ENCODE measurements at places on chromosomes 2 and 18.

DNA sequence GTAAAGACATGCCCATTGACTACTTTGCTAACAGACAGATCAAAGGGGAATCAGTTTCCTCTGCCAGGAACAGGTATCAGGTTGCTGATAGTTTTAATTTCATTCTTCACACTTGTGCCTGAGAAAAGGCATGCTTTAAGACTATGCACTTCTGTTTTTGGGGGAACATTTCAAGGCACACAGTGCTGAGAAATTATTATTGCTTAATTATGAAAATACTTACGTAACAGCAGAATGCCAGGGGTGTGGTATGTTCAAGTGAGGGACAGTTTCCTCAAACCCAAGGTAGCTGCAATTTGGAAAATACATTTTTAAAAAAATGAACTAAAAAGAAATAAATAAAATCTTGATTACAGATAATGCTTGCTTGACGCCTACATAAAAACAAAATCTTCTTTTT lies 1746.1 kb upstream of the PIK3C3 start:
- no peak for ATAC-seq

GRCh38 chr18:5419601-5420000 lies 124.1 kb upstream of the ZBTB14 start:
- no peak for ATAC-seq

GRCh38 chr2:20515290-20516220 lies 68.7 kb downstream of the RHOB start:
- no peak for ATAC-seq

DNA sequence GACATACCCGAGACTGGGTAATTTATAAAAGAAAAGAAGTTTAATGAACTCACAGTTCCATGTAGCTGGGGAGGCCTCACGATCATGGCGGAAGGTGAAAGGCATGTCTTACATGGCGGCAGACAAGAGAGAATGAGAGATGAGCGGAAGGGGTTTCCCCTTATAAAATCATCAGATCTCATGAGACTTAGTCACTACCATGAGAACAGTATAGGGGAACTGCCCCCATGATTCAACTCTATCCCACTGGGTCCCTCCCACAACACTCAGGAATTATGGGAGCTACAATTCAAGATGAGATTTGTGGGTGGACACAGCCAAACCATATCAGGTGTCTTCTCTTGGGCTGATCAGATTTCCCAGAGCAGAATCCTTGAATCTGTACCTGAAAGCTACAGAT lies 617.3 kb upstream of the ID2 start:
- ATAC-seq: no peak

GRCh38 chr18:12155996-12156395 lies 62.4 kb downstream of the ANKRD62 start:
- ATAC-seq: no peak

GRCh38 chr18:75679331-75679730 lies 251.8 kb upstream of the SMIM21 start:
- ATAC-seq: no peak

DNA sequence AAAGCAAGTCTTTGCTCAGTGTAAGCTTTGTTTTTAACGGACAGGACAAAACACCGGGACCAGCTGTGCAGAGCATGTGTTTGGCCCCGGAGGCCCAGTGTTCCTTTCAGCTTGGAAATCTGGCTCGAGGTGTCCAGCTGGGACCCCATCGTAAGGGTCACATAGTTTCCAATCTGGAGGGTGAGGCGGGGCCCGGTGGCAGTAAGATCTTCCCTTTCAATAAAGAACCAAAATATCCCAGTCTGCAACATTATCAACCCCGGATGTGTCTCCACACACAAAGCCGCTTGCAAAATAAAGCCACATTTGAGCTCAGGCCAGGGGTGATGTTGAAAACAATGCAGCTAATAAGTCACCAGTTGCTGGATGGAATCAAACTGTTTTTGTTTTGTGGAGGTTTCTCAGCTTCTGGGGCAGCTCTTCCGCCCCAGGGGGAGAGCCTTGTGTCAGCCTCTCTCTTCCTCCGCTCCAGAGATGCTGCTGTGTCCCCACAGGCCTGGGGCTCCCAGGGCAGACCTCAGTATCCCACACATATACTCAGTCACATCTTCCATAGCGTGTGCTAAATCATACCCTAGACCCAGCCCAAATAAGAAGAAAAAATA lies 138.6 kb upstream of the GLI2 start:
- peak; percentile 59 for ATAC-seq

DNA sequence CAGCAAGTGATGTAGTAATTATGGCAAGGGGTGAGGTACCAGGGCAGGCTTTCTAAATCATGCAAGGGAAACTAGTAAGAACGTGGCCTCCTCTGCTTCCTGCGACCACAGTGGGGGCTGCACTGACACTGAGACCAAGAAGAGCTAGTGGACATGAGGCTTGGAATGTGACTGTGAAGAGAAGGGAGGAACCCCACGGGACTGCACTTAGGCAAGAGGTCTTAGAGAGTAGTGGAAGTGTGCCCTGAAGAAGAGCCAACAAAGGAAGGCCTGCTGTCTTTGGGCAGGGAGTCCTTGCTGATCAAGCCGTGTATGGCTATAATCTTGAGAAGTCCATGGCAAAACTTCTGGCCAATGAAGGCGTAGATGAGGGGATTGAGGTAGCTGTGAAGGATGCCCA lies 8.9 kb upstream of the RUFY4 start:
- ATAC-seq: no peak

DNA sequence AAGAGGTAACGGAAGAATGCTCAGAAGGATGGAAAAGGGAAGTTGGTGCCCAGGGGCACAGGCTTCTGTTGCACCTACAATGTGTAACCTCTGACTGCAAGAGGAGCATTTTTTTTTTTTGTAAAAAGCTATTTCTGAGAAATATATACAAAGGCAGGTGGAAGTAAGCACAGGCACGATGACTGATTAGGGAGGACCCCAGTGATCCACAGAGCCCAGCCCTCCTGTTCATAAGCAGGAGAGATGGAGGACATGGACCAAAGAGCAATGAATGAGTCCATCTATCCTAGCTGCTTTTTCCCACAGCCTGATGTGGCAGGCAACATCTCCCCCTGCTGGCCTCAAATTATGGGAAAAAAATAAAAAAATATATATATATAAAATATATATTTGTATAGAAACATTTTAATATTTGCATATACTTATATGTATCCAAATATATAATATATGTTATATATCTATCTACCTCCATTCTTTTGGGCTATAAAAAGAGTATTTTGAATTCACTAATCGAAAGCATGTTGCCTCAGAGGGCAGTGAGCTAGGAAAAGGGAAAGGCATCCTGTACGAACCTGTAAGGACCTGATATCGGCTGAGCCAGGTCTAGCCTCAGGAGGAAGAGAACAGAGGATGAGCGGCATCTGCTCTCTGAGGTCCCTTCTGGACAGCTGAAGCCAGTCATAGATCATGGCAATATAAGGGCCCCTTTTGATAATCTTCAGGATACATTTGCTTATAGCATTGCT lies 166.0 kb upstream of the STK17B start:
- no peak for ATAC-seq

DNA sequence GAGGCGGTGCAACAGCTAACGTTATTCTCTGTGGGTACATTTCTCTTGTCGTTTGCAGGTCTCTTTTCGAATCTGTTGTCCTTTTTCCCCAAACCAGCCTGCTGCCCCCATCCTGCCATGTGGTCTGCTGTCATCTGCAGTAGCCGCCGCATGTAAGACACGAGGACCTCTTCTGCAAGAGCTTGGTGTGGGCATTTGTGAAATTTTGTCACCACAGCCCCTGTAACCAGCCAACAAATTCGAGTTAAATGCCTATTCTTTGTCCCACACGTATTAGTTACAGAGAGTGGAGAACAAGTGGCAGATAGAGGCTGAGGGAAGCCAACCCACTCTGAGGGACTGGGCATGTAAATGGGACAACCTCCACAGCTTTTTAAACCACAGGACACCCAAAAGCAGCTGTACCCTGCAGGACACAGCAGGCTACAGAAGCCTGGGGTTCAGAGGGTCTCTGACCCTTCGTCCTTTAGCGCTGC lies 35.0 kb downstream of the ITGA6 start:
- ATAC-seq: no peak

DNA sequence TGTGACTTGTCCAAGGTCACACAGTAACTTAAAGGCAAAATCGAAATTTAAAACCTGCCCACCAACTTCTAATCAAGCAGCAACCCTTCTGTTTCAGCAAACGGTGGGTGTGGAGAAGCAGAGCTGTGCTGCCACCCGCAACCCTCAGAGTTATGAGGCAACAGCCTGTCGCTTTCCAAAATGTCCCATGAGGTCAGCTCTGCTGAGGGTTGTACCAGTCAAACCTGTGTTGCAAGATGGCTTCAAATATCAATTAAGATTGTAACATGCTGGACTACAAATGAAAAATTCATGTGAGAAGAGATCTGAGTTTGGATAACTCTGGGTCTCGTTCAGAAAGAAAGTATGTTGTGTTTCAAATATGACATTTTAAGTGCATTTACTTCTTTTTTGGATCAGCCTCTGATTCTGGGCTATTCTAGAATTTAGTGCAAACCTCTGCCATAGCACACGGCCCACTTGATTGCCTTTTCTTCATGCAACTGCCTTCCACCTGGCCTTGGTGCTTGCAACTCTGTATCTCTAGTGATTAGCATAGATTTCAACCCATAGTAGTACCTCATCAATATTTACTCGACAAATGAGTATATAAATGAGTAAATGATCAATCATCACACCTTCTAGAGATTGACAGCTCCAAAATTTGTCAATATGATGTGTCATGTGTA lies 69.3 kb downstream of the TIMM21 start:
- ATAC-seq: no peak

GRCh38 chr2:103161456-103162289 lies 399.8 kb downstream of the TMEM182 start:
- ATAC-seq: peak; percentile 73

- peak; percentile 82 for ATAC-seq
Observed at GRCh38 chr2:154697418-154698252, 860 bp upstream of the KCNJ3 start.

DNA sequence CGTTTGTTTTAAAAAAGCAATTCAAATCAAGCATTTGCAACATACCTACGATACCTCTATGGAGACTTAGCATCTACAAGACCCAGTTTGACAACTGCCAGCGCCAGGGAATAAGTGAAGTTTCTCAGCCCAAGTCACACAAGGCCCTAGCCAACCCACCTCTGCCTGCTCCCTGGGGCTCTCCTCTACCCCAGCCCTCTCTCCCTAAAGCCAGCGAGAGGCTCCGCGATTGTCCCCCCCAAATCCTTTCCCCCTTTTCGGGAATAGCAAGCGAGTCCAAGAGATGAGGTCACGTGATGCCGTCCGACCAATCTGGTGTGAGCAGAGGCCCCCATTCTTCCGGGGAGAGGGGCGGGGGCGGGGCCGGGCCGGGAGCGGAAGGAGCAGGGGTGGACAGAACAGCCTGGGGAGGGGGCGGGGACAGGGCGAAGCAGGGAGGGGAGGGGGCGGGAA lies 102.2 kb upstream of the RAB6C start:
- peak; percentile 85 for ATAC-seq

- no peak for ATAC-seq
Observed at GRCh38 chr18:61975526-61976326, 82.9 kb upstream of the RNF152 start.

- ATAC-seq: no peak
Observed at GRCh38 chr2:220057391-220057790, 430.0 kb downstream of the SLC4A3 start.

- ATAC-seq: peak; percentile 51
Observed at GRCh38 chr2:74347742-74348141, 4.5 kb upstream of the SLC4A5 start.

DNA sequence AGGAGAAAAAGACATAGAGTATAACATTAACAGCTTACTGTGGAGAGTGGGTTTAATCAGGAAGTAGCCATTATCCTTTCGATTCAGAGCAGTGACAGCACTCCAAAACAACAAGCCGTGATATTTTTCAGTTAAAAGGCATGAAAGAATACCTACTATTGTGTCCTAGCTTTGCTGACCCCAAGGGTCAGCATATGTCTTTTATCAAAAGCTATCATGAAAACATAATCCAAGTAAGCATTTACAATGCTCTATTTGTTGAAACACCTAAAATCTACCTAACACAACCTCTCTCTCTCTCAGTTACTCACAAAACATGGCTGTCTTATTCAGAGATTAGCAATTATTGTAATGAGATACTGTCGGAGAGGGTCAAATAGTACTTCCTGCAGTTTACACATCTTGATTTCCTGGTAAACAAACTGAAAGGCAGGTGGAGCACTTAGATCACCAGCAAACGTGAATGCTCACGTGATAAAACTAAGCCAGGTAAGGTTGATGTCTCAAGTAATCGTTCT lies 100.0 kb downstream of the BAZ2B start:
- ATAC-seq: peak; percentile 99

GRCh38 chr2:215377283-215377682 lies 58.6 kb downstream of the FN1 start:
- ATAC-seq: no peak

GRCh38 chr18:47915930-47916329 lies 14.5 kb downstream of the SMAD2 start:
- ATAC-seq: peak; percentile 29

GRCh38 chr2:225028572-225028971 lies 13.7 kb downstream of the DOCK10 start:
- ATAC-seq: no peak

- no peak for ATAC-seq
Observed at GRCh38 chr2:240614391-240614790, 10.9 kb upstream of the GPR35 start.

- ATAC-seq: no peak
Observed at GRCh38 chr18:75827751-75828287, 400.3 kb upstream of the SMIM21 start.

DNA sequence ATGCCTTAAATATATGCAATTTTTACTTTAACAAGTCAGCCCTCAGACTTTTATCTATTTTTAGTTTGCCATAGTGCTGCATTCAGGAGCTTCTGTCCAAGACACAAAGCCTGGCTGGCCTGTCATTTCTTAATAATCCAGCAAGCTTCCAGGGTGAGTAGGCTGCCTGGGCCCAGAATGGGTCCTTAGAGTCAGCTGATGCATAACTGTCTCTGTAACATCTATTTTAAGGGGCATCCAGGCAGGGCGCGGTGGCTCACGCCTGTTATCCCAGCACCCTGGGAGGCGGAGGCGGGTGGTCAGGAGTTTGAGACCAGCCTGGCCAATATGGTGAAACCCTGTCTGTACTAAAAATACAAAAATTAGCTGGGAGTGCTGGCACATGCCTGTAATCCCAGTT lies 11.8 kb upstream of the GNLY start:
- ATAC-seq: no peak

DNA sequence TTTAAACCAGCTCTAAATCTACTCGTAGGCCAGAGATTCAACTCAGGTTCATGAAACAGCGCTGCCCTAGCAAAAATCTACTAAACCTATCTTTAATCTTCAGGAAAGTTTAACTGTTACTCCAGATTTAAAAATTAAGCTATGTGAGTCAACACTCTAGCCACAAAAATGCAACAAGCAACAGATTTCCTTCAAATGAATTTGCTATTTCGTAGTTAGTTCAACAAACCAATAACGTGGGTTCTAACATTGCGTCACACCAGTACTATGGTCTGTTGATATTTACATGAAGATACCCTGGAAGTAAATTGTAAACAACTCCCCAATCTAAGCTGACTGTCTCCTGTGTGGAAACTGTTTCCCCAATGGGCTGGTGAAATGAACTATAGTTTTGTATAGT lies 71.2 kb downstream of the FIGN start:
- no peak for ATAC-seq

GRCh38 chr2:191319186-191319585 lies 74.0 kb downstream of the MYO1B start:
- no peak for ATAC-seq

GRCh38 chr2:234164493-234165413 lies 114.3 kb downstream of the SPP2 start:
- no peak for ATAC-seq
